ENCODE measurements at places on chromosomes 4 and X. TPM values are rescaled to one million over a fixed set of nuclear protein-coding genes. Genes with fewer than 3 reads are reported as not detected.

CYLC1 gene
- not detected for total RNA-seq

IQCM gene
- not detected for total RNA-seq

SPANXC gene
- total RNA-seq = not detected

FAT1 gene
- 124 TPM for total RNA-seq

CSAG3 gene
- not detected for total RNA-seq

NDUFB11 gene
- total RNA-seq = 103 TPM

CHRDL1 gene
- 12.8 TPM for total RNA-seq

TEX11 gene
- total RNA-seq = 0.85 TPM

SYP gene
- 9.1 TPM for total RNA-seq

TMSB15A gene
- 81.3 TPM for total RNA-seq

CT83 gene
- total RNA-seq = not detected

UGT2B17 gene
- total RNA-seq = not detected

GSX2 gene
- total RNA-seq = not detected

CLDN2 gene
- total RNA-seq = not detected

RBM46 gene
- total RNA-seq = 22.9 TPM

All from GM23338 (cell line).